ENCODE measurements at places on chromosomes 6 and 20.

GRCh38 chr6:27791182-27791943 lies 120.8 kb downstream of the OR2B2 start:
- DNase-seq: peak; percentile 84

DNA sequence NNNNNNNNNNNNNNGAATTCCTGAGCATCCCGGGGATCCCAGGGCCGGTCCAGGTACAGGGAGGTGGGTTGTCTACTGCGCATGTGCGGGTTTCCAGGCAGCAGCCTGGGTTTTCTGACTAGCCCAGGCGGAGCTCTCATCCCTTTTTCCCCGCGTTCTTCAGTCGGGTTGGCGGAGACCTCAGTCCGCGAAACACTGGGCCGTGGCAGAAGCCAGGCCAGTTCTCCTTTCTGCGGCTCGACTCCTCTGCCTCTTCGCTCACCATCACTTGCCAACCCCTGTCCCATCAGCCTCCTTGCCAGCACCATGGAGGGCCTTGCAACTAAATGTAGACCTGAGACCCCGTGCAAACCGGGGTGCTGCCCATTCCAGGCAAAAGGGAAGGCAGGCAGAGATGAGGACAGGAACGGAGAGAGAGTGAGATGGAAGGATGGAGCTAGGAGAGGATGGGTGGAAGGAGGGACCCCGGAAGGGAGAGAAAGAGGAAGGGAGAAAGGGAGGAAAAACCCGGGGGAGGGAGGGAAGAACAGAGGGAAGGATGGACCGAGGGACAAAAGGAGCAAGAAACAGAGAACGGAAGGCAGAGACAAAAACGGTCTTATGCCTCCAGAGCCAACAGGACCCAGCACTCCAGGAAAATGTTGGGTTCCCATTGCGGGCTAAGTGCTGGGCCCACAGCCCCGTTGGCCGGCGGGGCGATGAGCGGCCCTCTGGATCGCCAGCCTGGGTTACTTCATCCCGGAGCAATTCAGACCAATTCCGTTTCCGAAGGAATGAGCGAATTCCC lies 445.4 kb upstream of the DEFB115 start:
- peak; percentile 11 for DNase-seq

DNA sequence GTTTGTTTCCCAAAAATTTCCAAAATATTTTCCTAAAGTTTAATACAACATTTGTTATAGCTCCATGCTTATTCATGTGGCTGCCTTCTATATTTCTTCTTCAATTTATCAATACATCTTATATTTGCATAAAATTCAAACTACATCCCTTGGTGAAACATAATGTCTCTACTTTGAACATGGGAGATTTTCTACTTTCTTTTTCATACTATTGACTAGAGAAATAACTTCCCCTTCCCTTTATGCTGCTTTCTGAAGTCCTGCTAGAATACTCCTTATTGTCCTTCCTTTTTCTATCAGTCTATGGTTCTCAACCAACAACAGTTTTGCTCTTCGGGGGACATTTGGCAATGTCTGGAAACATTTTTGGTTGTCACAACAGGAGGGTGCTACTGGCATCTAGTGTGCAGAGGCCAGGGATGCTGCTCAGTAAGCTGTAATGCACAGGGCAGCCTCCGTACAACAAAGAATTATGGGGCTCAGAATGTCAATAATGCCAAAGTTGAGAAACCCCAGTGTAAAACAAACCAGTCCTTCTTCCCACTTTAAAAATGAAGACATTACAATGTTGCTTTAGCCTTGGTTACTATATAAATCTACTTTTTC lies 29.9 kb downstream of the MKKS start:
- no peak for DNase-seq

GRCh38 chr6:75528423-75528822 lies 34.8 kb upstream of the FILIP1 start:
- DNase-seq: no peak

DNA sequence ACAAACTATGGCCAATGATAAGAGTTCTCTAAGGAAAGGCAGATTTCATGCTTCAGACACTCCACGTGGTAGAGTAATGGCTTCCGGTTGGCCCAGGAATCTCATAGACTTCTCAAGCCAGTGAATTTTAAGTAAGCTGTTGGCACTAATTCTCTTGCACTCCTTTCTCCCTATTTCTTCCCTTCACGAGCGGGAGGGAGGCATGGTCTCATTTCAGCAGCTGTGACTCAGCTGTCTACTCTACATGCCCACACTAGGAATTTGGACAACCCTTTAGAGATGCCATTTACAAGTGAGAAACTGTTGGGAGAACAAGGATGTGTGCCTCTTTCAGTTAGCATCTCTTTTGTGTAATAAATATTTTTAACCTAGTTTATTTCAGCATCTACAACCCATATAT lies 107.7 kb downstream of the PTPRK start:
- no peak for DNase-seq

DNA sequence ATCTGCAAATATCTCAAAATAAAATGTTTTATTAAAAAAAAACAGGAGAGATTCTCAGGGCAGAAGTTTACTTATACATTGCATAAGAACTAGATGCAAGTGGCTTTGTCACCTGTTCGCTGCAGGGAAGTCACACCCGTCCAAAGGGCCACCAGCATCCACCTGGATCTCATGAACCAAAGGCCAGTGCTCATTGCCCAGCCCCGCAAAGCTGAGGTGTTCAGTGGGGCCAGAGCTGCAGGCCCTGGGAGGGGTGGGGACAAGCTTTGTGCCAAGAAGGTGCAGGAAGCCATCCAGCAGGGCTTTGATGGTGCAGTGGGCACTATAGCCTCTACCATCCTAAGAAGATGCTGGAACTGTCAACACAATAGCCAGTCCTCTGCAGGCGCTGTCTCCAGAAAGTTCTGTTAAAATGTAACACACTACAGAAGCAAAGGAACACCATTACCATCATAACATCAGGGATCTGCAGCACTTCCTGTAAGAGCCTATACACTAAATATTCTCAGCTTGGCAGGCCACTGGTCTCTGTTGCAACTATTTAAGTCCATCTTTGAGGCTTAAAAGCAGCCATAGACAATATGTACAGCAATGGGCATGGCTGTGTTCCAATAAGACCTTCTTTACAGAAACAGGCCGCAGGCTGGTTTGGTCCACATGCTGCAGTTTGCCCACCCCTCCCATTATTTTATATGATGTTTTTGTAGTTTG lies 15.7 kb upstream of the CD93 start:
- DNase-seq: no peak

- no peak for DNase-seq
These were observed 3.7 kb upstream of the OLIG3 start for GRCh38 chr6:137497721-137498463.

- no peak for DNase-seq
These were observed 8.4 kb downstream of the NINL start for GRCh38 chr20:25576783-25577530.

DNA sequence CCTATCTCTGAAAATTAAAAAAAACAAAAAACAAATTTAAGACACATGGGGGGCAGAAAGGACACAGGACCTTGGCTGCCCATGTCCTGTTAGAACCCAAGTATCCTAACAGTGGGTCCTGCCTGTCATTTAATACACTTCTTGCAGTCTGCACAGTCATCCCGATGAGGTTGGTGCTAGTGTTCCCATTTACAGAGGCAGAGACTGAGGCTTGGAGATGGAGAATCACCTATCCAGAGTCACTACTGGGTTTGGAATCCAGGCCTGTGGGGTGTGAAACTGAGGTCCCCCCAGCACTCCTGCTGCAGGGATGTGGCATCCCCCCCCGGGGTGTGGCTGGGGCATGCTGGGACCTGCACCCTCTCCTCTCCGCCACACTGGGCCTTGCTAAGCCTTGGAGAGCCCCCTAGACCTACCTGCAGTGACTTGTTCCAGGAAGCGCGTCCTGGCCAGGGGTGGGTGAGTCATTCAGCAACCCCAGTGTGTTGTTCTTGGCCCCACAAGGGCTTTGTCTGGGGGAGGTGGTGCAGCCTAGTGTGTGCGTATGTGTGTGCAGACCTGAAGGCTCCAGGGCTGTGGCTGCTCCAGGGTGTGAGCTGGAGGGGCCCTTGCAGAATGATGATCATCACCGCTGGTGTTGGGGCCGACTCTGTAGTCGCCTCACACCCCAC lies 49.7 kb downstream of the BCAS4 start:
- peak; percentile 74 for DNase-seq

GRCh38 chr20:51074062-51074461 lies 51.2 kb upstream of the KCNG1 start:
- DNase-seq: no peak

GRCh38 chr6:167547751-167548150 lies 222.9 kb downstream of the TTLL2 start:
- DNase-seq: no peak

DNA sequence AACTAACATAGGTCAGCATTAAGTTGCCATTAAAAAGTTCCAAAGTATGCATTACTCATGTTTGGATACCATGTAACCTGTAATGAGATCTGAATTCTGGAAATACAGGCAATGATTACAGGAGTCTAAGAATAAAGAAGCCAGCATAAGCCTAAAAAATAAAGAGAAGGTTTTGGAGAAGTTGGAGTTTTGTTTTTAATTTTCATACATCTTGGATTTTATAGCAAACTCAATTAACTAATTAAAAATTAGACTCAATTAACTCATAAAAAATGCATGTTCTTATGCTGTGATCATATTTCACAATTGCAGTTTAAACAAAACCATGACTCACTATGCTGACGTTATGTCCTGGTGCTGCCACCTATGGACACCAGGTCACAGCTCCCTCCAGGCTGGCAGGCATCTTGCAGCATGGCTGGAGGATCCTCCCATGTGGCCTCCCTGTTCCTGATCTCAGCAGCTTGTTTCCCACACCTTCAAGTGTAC lies 648.8 kb upstream of the AGPAT4 start:
- DNase-seq: peak; percentile 88

DNA sequence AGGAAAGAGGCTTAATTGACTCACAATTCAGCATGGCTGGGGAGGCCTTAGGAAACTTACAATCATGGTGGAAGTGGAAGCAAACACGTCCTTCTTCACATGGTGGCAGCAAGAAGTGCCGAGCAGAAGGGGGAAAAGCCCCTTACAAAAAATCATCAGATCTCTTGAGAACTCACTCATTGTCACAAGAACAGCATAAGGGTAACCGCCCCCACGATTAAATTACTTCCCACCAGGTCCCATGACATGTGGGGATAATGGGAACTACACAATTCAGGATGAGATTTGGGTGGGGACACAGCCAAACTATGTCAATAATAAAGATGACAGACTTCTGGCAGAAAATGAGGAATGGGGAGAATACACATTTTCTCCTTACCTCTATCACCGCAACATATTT lies 20.5 kb upstream of the OCSTAMP start:
- DNase-seq: no peak

GRCh38 chr20:51873652-51874051 lies 71.3 kb upstream of the SALL4 start:
- DNase-seq: no peak

DNA sequence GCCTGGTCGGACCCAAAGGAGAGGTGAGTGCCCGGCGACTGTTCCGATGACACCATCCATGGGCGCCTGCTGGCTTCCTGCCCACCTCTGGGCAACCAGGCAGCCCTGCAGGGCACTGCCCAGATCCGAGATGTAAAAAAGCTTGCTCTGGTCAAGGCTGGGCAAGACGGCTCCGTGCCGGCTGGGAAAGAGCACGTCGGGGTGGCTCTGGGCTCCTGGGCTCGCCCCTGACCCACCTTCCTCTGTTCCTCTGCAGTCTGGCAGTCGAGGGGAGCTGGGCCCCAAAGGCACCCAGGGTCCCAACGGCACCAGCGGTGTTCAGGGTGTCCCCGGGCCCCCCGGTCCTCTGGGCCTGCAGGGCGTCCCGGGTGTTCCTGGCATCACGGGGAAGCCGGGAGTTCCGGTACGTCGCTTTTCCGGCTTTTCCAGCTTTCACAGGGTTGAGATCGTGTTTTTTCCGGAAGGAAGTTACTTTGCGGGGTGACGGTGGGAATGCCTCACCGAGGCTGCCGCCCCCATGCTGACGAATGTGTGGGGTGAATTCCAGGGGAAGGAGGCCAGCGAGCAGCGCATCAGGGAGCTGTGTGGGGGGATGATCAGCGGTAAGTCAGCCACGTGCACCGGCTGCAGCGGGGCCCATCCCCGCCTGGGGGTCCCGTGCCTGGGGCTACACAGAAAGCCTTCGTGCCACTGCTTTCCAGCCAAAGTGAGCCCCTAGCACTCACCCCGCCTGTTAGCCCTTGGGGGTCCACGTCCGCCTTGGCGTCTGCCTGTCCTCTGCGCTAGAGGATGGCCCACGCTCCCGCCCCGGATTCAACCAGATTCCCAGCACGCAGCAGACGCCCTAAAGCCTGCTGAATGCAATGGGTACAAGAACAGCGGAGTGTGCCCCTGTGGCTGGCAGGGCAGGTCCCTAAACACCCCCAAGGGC lies 19.3 kb downstream of the COL9A3 start:
- DNase-seq: peak; percentile 85

DNA sequence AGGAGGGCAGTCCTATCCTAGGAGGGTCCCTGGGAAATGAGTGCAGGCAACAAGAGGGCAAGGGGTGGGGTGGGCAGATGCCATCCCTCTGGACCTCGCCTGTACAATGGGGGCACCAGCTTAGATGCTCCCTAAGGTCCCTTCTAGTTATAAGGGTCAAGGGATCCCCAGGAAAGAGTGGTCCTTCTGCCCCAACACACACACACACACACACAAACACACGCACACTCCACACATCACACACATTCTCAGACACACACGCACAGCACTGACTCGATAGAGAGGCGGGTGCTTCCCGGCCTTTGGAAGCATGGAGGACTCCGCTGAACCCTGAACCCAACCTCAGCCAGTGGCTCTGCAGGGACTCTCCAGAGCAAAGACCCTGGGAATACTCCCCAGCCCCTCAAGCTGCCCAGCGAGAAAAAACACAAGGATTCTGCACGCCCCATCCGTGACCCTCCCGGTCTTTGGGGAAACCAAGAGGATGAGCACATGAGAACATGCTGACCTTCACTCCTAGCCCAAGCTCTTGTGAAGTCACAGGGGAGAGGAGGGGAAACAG lies 64.6 kb downstream of the MDGA1 start:
- no peak for DNase-seq

DNA sequence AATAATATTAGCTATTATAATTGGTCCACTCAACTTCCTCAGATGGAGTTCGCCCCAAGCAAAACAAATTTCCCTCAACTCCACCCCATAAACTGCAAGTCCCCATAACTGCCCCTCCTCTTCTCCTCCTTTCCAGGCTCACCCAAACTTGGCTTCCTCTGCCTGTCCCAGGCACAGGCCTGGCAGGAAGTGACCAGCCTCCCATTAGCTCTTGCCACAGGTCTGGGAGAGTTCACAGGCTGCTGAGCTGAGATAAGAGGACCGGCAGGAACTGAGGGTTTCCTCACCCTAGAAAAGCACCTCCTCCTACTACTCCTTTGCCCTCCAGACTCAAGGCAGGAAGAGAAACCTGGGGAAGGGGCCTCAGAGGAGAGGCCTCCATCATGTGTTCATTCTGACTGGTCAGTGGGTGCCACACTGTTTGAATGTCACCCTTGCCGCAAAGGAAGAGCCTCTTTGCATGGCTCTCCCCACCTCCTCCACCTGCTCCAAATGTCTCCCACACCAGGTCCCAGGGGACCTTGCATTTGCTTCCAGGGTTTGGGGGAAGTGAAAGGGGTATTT lies 24.5 kb upstream of the SMIM29 start:
- DNase-seq: peak; percentile 93

Data from lung microvascular endothelial cell (primary cell).